ENCODE measurements at places on chromosomes 12 and 14.

DNA sequence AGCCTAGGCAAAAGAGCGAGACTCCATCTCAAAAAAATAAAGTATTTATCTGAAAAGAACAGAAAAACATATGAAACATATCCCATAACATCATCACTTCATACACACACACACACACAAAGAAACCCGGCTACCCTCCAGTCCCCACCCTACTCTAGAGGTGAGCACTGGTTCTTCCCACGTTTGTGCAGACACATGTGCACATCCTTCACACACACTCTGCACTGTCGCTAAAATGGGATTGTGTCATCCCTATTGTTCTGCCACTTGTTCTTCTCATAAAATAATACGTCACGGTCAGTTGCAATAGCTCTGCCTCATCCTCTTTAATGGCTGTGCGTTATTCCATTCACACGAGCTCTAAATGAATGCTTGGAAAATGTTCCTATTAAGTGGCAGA is 85.9 kb upstream of the ANO2 start:
- DNase-seq = no peak

- DNase-seq = no peak
Measured at GRCh38 chr12:117111821-117112595, 12.8 kb upstream of the TESC start.

- DNase-seq = no peak
Measured at GRCh38 chr12:119627019-119627643, 33.6 kb downstream of the TMEM233 start.

DNA sequence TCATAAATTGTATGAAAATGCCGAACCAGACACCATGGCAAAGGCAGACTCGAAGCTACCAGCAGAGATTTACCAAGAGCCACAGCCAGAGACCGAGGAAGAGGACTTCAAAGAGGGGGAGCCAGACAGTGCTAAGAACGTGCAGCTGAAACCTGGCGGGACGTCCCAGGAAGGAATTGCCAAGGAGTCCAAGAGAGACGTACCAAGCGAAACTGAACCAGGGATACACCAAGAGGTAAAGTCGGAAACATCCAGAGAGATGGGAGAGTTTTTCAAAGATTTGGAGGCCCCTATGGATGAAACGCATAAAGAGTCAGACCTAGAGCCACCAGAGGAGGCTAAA is 294 bp downstream of the SAMD15 start:
- no peak for DNase-seq

DNA sequence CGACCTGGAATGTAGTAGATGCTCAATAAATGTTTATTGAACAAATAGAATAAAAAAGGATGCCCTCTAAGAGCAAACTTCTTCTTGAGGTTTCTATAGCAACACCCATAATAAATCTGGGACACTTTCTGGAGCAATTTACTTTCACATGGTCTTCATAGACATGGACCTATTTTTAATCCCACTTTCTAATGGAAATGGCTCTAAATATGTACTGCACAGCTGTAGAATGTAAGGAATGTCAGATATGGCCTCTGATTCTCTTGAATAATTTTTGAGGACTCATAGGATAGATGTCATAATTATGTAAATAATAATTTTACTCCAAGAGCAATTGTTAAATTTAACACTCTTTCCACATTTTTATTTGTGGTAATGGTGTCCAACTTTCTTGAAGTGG is 133.5 kb upstream of the DAAM1 start:
- DNase-seq = no peak

- DNase-seq = no peak
Measured at GRCh38 chr12:130650131-130650530, 66.0 kb downstream of the RIMBP2 start.

DNA sequence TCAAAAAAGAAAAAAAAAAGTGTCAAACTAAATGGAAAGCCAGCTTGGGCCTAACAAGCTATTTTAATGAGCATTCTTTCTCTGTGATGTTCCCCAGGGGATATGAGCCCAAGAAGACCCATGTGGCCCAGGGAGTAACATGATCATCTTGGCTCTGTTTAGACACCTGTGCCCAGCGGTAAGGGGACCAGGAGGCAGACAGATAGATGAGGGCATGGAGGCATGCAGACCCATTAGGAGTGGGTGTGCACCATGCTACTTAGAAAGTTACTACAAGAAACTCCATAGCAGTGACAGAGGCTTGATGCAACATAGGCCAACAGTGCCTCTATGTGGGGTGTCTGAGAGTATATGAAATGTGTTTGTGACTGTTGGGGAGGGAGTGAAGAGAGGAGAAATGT is 3.1 kb upstream of the CREBL2 start:
- DNase-seq = no peak

DNA sequence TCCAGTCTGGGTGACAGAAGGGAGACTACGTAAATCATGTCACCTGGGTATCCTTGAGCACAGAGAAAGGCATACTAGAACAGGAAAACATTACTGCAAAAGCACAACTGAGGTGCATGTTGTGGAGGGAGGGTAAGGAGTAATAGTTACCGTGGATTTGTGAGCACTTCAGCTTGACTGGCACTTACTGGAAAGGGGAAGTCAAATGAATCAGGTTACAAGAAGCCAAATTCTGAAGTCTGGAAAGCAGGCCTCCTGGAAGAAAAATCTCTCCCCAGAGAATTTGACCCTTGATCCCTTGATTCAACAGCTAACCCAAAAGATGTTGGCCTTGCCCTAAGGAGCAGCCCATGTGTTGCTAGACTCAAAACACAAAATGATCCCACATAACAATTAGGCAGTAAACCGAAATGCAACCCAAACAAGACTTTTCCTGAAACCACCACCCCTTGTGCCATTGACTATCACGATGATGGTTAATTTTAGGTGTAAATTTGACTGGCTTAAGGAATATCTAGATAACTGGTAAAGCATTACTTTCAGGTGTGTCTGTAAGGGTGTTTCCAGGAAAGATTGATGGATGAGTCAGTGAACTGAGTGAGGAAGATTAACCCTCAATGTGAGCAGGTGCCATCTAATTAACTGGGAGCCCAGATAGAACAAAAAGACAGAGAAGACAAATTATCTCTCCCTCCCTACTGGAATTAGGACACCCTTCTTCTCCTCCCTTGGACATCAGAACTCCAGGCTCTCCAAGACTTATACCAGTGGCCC is 108.8 kb downstream of the SLC25A21 start:
- peak; percentile 23 for DNase-seq

GRCh38 chr14:32719601-32720000 is 219.1 kb upstream of the NPAS3 start:
- DNase-seq = no peak

GRCh38 chr14:89814126-89814525 is 140.4 kb downstream of the EFCAB11 start:
- DNase-seq = no peak

- DNase-seq = peak; percentile 10
Measured at GRCh38 chr14:65101631-65102440, 481 bp downstream of the MAX start.

DNA sequence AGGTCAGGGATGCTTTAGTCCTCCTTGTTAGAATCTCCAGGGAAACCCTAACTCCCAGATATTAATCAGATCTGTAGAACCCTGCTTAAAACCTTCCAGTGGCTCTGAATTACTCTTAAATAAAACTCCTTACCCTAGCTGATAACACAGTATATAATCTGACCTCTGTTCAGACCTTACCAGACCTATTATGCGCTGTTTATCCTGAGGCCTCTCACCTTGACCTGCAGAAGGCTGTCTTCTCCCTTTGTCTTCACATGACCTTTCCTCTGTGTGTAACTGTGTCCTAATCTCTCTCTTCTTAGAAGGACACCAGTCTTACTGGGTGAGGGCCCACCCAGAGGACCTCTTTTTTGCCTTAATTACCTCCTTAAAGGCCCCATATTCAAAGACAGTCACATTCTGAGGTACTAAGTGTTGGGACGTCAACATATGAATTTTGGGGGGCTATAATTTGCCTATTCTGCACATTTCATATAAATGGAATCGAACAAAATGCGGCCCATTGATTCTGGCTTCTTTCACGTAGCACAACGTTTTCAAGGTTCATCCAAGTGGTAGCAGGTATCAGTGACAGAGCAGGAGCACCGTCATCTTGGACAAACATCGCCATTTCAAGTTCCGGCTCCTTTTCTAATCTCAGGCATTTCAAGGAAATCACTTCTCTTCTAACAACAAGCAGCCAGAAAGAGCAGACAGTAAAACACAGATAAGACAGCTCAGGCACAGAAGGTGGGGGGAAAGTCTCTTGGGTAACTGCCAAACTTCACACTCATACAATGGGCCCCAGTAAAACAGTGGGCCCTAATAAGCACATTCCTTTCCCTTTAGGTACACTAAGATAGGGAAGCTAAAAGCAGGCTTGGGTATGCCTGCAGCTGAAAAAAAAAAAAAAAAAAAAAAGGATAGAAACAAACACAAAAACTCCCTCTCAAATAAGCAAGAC is 200.2 kb upstream of the NUDT4 start:
- peak; percentile 20 for DNase-seq

DNA sequence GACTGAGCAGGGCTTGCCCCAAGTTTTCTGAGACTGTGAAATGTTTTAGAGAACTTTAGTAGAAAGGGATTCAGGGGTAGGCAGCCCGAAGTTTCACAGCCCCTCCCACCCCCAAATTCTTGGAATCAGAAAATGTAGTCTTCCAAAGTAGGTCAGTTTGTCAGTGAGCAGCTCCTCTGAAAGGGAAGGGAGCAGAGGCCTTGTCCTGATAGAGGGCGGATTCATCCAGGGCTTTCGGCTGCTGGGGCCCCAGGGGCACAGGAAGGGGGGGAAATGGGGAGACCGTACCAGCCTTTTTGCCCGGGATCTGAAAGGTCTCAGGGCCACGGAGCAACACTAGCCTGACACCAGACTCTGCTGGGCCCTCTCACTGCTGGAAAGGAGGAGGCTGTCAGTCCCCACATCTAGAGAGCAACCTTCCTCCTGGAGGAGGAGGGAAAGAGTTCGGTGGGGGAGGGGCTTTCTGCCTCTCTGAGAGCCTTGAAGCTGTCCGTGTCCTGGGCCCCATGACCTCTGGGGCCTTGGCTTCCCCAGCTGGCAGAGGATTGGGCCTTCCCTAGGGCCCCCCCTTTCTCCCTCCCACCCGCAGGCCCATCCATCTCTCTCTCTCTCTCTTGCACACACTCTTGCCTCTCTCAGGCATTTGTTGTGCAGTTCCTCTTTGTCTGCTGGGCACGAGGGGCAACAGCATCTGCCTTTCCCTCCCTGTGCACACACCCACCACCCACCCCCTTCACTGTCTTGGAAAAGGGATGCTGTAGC is at the start of gene IKZF4:
TSS of gene IKZF4 (plus strand) at position 621 of the 762 bp plus-strand sequence. CDS start 451 bp downstream, outside the sequence.
- no peak for DNase-seq

DNA sequence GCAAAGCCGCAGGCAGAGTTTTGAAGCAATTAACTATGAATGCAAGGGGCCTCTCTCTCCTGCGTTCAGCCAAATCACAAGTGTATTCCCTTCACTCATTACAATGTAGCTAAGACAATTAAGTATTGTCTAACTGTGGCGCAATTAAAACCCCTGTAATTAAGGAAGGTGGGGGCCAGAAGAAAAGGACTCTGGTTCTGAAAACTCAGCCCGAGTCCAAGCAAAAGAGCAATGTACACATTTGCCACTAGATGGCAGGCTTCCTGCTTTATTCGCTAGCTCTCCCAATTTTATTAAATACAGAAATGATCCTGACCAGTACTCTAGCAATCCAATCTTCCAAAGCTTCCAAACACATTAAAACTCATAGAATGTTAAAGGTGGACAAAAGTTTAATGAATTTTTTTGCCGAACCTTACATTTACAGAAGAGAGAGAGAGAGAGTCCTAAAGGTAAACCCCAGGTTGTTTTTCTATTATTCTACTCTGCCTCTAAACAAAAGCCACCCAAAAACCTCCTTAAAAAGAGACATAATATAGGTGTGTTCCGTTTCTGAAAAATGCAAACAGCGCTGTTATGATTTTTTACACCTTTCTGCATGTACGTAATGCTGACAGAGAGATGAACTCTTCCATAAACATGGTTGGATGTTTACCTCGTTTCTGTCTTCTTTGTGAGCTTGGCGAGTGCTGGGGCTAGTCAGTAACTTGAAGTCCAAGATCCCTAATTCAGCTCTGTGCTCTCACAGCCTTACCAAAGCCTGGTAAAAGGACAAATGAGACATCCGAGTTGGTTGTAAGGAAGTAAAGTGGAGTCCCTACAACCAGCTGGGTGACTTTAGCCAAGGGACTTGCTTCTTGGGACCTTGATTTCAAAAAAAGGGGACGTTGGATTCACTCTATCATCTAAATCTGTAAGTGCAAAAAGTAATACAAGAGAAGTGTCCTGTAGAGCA is 50.9 kb upstream of the VASH1 start:
- DNase-seq = peak; percentile 32

GRCh38 chr14:36511981-36512584 is 7.9 kb downstream of the NKX2-1 start:
- no peak for DNase-seq

- no peak for DNase-seq
Measured at GRCh38 chr14:69489495-69489894, 5.0 kb downstream of the PLEKHD1 start.

GRCh38 chr12:28189784-28190320 is 404 bp upstream of the CCDC91 start:
- DNase-seq = no peak

GRCh38 chr12:122909442-122910288 is 13.7 kb upstream of the VPS37B start:
- DNase-seq = no peak

- no peak for DNase-seq
Measured at GRCh38 chr12:6520186-6520585, 14.1 kb upstream of the GAPDH start.

GRCh38 chr14:88835661-88836060 is 11.2 kb downstream of the TTC8 start:
- DNase-seq = no peak

- DNase-seq = no peak
Measured at GRCh38 chr14:43172899-43173548, 1334.1 kb downstream of the FSCB start.

DNA sequence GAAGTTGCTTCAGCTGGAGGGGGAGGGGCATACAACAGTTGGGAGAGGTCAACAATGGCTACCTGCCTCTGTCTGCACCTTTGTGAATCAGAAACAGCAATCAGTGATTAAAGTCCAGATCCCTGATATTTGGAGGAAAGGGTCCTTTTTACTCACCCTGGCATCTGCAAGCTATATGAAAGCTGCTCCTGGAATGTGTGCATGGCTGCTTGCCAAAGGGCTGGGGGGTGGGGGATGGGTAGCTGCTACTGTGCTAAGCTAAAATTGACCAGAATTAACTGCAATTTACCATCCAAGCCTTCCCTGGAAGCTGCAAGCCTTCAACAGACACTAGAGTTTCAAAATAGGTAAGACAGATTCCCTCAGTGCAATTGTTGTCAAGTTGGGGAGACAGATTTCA is 13.5 kb upstream of the GTF2A1 start:
- DNase-seq = peak; percentile 46
